ENCODE measurements at places on chromosomes 4 and X.
A peak's percentile ranks its signal among the peaks of the same experiment; 100 is the strongest.

GRCh38 chrX:15525664-15526416 is 25.2 kb downstream of the BMX start:
- DNase-seq, result no peak

DNA sequence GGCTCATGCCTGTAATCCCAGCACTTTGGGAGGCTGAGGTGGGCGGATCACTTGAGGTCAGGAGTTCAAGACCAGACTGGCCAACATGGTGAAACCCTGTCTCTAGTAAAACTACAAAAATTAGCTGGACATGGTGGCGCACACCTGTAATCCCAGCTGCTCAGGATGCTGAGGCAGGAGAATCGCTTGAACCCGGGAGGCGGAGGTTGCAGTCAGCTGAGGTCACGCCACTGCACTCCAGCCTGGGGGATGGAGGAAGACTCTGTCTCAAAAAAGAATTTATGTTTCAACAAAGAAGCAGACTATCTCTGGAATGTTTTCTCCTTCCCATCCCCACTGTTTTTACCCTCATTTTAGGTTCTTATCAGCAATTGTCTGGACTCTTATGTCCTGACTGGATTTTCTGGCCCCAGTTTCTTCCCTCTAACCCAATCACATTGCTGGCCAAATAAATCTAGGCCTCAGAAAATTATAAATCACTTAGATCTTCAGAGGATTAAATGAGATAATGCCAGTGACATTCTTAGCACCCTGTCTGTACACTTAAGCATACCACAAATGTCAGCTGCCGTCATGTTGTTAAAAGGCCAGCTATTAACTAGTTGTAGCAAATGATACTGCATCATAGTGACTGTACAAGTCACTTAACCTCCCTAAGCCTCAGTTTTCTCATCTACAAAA is 44.9 kb upstream of the PRSS48 start:
- DNase-seq, result no peak

- DNase-seq, result no peak
These were observed 102.9 kb upstream of the SLC34A2 start for GRCh38 chr4:25552580-25553271.

GRCh38 chr4:89427782-89428181 is 120.2 kb upstream of the GPRIN3 start:
- DNase-seq, result no peak

GRCh38 chrX:10634392-10635161 is 14.2 kb upstream of the MID1 start:
- DNase-seq, result no peak

DNA sequence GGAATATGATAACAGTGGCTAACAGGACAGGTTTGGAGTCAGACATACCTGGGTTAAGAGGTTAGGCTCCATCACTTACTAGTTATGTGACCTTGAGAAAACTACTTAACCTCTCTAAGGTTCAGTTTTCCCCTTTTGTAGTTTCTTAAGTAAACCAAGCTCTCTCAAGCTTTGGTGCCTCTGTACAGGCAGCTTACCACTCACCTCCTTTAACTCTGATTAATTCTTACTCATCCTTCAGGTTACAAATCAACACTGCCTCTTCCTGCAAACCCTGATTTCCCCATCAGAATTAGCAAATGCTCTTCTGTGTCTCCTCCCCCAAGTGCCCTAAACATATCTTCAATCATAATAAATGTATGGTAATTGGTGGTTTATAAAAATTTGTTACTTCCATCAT is 3.5 kb upstream of the SERTM2 start:
- no peak for DNase-seq

DNA sequence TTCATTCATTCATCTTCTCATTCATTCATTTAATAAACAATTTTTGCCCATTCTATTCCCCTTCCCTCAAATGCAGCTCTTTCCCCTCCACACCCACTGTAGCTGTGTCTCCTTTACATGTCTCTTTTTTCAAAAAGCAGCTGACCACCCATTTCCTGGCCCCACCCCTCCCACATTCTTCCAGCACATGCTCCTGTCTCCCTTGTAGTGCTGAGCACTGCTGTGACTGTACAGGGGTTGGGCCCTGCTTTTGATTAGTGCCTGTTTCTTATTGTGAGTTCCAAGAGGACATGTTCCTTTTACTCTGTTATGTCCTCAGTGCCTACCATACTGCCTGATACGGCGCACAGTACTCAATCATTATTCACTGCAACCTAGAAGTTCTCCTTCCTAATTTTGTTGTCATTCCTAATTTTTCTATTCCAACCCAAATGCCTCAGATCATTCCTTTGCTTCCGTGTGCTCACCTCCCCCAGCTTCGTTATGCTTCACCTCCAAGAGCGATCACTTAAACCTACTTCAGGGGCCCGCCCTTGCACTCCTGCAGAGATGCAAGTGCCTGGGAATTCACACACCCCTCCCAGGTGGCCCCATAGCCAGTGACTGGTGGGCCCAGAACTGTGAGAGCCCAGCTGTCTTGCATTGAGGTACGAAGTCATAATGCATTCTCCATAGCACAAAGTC is 152.2 kb downstream of the STK32B start:
- DNase-seq, result no peak

GRCh38 chr4:83113429-83113786 is 1.1 kb downstream of the PLAC8 start:
- DNase-seq, result no peak

GRCh38 chr4:73523126-73523525 is 41.6 kb downstream of the AFM start:
- no peak for DNase-seq

GRCh38 chr4:76987685-76988084 is 38.1 kb downstream of the SEPTIN11 start:
- DNase-seq, result no peak

DNA sequence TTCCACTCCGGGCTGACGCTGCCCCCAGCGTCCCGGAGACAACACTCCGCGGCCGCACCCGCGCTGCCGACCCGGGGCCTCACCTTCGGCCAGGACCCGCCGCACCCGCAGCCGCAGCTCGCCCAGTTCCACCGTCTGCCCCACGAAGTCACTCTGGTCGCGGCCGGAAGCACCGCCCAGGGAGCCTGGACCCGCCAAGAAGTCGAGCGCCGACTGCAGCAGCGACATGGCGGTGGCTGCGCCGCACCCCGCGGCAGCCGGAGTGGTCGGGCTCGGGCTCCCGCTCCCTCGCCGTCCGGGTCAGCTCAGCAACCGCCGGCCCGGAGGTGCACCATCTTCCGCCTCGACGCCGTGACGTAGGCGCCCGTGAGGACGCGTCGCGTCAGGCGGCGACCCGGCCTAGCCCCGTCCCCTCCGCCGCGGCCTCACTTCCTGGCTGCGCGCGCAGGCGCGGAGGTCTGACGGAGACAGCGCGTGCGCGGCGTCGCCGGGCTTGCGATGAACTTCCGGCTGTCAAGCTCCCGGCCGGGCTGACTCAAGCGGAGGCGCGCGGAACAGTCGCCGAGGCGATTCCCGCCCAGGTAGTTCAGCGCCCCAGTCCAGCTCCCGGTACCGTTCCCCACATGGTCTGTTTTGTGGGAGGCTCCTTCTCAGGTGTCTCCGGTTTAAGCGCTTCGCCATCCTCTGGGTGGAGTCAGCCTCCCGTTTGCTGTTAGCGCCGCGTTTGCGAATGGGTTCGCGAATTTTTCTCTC is at the start of the genes GAK and TMEM175:
Gene GAK, minus strand, starts transcription at position 357 of the 753 bp plus-strand sequence. Its CDS starts 129 bp downstream, at position 228.
Gene TMEM175, plus strand, starts transcription at position 501 of the 753 bp plus-strand sequence. CDS start 15,280 bp downstream, outside the sequence.
- peak; percentile 89 for DNase-seq

DNA sequence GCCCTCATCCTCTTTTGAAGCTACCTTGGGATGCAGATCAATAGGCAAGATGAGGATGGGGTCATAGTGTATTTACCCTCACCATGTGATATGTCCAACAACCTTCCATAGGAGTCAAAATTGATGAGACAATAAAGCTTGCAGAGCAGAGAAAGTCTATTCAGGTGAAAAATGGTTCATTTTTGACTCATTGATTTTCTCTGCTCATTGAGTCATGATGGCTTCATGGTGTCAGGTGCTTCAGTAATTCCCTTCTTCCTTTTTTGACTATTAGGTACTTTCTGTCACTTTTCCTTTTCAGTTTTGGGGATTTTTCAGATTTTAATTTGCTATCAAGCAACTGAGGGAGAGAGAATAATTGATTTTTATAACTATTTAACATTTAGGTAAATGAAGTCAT is 55.9 kb upstream of the IL2 start:
- DNase-seq, result no peak

- no peak for DNase-seq
These were observed 555 bp upstream of the PGM2 start for GRCh38 chr4:37825968-37826294.

DNA sequence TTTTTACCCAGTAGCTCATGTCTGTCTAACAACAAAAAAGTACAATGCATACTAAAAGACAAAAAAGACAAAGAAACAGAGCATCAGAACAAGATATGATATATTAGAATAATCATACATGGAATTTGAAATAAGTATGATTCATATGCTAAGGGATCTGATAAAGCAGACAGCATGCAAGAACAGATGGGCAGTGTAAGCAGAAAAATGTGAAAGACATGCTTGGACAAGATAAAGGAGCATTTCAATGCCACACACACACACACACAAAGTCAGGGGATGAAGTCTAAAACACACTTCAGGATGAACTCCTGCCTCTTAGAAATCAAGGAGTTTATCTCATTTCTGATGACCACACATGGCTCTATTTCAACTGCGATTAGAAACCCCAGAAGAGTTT is 649.6 kb upstream of the NDST4 start:
- no peak for DNase-seq

GRCh38 chr4:155468282-155468681 is 91.5 kb upstream of the MAP9 start:
- DNase-seq, result no peak

- DNase-seq, result no peak
These were observed 24.9 kb upstream of the HUWE1 start for GRCh38 chrX:53711436-53711835.

- DNase-seq, result no peak
These were observed 47.6 kb upstream of the UXT start for GRCh38 chrX:47706575-47706974.

- DNase-seq, result no peak
These were observed 46.0 kb upstream of the TEX13A start for GRCh38 chrX:105266456-105266855.

GRCh38 chrX:48776818-48777439 is 9.5 kb upstream of the GATA1 start:
- DNase-seq, result no peak

GRCh38 chrX:14934423-14934822 is 61.2 kb downstream of the MOSPD2 start:
- no peak for DNase-seq

- no peak for DNase-seq
These were observed 830.9 kb downstream of the TECRL start for GRCh38 chr4:63578383-63578782.

DNA sequence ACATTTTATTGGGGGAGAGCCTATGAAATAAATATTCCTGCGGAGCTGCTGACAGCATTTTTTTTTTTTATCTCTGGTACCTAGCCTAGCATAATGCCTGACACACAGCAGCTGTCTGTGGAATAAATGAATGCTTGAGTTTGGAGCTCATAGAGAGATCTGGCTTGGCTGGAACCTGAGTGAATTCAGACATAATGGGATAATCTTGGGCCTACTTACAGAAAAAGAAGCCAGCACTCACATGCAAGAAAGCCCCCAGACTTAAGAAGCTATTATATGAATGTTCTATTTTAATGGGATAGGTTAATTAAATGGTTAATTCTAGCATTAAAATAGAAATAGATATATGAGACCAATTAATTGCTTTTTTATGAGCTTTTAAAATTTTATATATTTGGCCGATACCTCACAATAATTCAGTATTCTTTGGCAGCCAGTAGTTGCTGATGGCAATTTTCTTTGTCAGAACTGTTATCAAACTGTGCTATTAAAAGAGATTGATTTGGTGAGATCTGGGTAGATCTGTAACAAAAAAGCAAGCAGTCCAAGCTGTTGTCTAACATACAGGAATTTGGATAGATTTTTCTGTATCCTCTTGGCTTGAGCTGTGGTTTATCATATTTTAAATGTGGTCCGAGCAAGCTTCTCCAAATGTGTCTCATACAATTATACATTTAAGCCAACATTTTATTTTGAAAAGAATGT is 654.2 kb downstream of the PCDH7 start:
- no peak for DNase-seq

GRCh38 chr4:137640156-137640837 is 108.0 kb upstream of the PCDH18 start:
- DNase-seq, result no peak

DNA sequence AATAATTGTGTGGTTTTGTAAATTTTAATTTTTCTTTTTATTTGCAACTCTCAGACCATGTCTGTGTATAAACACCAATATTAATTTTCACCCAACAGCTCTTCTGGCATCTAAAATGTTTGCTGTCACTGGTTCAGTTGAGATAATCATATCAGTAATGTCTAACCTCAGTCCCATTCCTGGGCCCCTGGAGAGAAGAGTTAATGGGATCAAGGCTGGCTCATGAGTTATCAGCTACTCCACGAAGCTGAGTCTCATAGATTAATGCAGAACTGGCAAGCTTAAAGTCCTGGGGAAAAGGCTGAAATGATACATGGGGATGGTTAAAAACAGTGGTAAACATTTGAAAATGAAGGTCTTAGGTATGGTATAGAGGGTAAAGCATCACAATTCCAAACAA is 28.4 kb upstream of the TSPAN5 start:
- no peak for DNase-seq

- no peak for DNase-seq
These were observed 133.8 kb upstream of the ANKRD50 start for GRCh38 chr4:124846306-124846705.

DNA sequence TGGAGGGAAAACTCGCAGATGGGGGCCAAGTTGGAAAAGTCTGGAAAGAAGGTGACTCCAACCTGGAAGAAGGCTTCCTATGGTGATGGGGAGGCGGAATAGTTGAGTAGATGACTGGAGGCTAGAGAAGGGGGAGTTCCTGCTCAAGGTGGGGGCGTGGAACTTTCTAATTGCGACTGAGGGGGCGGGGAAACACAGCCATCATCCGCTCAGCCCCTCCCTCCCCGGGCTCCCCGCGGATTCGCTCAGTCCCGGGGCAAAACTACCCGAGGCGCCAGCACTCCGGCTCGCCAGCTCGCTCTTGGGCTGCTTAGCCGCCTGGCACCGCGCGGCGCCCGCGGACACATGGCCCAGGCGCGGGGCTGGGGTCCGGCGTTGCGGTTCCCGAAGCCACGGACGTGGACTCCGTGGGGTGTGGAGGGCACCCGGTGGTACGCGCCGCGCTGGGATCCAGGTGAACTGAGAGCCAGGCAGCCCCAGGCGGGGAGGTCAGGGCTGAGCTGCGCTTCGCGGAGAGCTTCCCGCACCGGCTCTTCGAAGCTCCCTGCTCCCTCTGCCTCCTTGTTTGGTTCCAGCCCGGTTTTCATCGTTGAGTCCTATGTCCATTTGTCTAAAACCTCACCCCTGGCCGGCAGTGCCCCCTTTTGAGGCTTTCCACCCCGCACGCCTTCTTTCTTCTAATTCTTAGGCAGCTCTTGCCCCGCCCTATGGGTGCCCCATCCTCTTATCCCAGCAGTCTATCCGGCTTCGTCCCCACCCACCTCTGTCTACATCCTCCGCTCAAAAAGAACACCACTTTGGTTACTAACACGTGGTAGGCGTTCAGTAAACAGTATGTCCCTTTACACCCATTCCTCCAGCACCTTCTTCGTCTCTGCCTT is 38.9 kb downstream of the STARD8 start:
- no peak for DNase-seq
